ENCODE measurements at places on chromosomes 12 and 14.

GRCh38 chr14:21399311-21399870, 15.6 kb upstream of the SUPT16H start:
- DNase-seq, result no peak

GRCh38 chr14:38254571-38255407, 1.1 kb downstream of the CLEC14A start:
- no peak for DNase-seq

GRCh38 chr12:33596814-33597213, 157.2 kb upstream of the SYT10 start:
- no peak for DNase-seq

DNA sequence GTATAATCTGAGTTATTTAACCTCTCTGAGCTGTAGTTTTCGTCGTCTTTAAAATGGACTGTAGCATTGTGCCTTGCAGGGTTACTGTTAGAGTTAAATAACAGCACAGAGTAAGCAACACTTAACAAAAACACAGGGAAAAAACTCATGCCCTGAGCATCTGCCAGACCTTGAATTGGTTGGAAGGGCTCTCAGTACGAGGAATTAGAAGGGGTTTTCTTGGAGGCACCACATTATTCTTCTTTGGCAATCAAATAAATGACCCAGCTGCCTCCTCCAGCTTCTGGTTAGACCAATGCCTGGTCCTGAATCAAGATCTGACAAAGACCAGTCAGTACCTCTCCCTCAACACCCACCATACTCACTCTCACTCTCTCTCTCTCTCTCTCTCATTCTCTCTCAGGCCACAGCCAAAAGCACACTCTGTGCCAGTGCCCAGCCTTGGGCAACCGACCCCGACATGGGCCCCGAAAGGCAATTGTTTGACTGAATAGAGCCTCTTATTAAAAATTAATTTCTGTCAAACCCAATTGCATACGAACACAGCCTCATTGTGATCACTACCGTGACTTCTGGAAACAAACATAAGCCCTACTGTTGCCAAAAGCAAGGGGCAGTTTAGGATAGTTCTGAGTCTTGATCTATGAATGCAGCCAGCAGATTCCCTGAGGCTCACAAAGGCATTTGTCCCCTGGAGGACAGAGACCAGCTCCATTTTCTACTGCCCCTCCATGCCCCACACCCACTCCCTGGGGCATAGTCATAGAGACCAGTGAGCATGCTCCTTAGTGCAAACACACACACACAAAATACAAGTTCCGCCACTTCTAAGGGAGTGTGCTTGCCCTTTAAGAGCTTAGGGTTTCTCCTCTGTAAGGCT, 23.9 kb downstream of the DUSP6 start:
- no peak for DNase-seq

DNA sequence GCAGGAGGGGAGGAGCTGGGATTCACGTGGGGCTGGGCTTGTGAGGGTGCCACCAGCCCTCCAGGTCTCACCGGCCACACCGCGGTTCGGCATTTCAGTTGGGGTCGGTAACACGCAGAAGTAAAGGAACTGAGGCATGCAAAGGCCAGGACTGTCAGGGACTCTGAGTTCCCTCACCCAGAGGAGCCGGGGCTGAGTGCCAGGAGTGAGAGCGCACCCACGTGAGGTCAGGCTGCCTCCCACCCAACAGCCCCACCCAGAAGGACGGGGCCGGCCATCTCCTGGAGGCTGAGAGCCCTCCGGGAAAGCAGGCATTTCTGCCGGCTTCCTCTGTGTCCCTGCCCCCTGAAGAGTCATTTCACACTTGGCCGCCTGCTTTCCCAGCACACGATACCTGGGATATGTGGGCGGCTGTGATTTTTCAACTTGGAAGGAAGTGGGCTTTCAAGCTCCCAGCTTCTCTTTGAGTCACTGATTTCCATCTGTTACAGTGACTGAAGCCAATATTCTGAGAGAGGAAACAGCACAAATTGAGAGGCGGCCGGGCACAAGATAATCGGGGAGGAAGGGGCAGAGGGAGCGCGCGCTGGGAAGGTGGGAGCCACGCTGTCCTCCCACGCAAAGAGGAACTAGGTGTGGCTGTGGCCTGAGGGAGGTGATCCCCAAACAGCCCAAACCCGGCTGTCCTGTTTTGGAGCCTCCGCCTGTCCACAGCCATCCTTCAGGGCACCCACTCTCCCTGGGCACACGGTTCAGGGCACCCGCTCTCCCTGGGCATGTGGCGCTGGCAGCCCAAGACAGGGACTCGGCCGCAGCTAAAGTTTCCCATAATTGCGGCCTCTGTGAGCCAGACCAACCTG, 19.0 kb downstream of the GALNT9 start:
- no peak for DNase-seq

GRCh38 chr14:22650046-22650739, 6.0 kb upstream of the OR6J1 start:
- peak; percentile 49 for DNase-seq

- peak; percentile 60 for DNase-seq
Observed at GRCh38 chr12:48189331-48190125, 6.1 kb downstream of the CCDC184 start.

GRCh38 chr12:123731596-123731995, 19.4 kb downstream of the ATP6V0A2 start:
- DNase-seq, result no peak

GRCh38 chr12:64400041-64400440, 4.2 kb upstream of the XPOT start:
- DNase-seq, result peak; percentile 81

DNA sequence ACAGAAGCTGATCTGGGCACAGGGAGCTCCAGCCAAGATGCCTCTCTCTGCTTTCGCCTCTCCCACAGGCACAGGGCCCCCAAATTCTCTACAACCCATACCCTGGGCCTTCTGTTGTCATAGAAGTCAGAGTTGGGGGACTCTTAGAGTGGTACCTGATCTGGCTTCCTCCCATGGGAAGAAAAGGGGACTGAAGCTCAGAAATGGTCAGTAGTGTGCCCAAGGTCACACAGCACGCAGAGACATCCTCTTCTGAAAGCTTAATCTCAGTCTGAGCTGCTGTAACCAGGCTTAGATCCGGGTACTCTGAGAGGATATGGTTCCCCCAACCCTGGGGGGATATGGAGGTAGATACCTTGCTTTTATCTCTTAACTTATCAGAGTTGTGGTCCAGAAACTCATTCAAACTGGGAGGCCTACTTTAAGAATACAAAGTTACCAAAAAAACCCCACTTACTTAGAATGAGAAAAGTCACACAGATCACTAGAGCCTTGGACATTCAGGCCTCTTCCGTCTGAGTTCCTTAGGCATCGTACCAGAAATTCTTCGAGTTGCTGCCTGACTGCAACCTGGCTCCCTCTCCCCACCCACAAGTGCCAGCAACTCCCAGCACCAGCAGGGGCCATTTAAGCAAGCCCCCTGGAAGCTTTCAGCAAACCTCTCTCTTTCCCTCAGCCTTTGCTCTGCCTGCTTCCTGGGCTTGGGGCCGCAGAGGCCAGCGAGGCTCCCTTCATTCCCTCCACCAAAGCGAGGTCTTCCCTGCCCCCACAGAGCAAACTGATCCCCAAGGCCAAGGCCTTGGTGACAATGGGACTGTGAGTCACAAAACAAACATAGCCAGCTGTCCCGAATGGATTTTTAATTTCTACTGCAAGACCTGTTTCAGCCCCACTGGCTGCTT, 13.9 kb downstream of the KRT7 start:
- peak; percentile 32 for DNase-seq

DNA sequence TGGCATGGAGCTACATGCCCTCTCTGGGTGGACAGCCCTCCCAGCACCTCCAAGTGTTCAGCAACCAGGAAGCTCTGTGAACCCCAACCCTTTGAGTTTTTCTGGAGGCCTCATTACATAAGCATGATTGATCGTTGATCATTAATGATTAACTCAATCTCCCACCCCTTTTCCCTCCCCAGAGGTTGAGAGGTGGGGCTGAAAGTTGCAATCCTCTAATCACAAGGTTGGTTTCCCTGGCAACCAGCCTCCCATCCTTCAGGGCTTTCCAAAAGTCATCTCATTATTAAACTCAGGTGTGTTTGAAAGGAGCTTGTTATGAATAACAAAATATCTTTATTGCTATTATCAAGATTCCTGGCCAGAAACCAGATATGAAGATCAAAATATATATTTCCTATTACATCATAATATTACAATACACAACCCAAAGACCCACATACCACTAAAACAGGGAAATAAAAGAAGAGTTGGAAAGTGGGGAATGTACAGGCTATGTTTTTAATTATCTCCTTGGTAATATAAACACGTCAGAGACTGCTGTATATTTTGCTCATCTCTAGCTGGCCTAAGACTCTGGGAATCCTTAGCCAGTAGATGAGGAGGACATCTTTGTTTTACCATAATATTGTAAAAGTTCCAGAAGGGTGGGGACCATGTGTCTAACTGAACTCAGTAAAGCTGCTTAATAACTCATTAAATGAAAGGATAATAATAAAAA, 73.6 kb downstream of the SSPN start:
- no peak for DNase-seq

DNA sequence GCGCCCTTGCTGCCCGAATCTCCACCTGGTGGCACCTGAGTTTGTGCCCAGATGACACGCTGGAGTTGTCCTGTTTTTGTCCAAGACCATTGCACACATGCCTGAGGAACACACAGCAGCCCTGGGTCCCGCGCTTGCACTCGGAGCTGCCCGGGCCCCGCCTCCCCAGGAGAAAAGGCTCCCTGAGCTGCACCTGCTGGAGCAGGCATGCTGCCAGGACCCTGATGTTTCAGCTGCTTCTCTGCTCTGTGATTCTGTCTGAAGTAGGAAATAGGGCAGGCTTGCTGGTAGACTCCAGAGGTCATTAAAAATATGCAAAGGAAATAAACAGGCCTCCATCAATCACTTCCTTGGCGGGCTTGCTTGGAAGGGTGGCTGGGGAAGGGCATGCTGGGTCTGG, 271.6 kb downstream of the CACNA1C start:
- DNase-seq, result peak; percentile 67

GRCh38 chr12:84955298-84955697, 42.7 kb upstream of the SLC6A15 start:
- no peak for DNase-seq

GRCh38 chr14:68634332-68634731, 158.5 kb downstream of the ZFP36L1 start:
- DNase-seq, result no peak

GRCh38 chr14:81436296-81437138, 36.4 kb upstream of the STON2 start:
- peak; percentile 69 for DNase-seq

- no peak for DNase-seq
Observed at GRCh38 chr12:121240484-121241101, 30.7 kb downstream of the P2RX4 start.

GRCh38 chr14:30312214-30312613, 246.7 kb upstream of the G2E3 start:
- no peak for DNase-seq

DNA sequence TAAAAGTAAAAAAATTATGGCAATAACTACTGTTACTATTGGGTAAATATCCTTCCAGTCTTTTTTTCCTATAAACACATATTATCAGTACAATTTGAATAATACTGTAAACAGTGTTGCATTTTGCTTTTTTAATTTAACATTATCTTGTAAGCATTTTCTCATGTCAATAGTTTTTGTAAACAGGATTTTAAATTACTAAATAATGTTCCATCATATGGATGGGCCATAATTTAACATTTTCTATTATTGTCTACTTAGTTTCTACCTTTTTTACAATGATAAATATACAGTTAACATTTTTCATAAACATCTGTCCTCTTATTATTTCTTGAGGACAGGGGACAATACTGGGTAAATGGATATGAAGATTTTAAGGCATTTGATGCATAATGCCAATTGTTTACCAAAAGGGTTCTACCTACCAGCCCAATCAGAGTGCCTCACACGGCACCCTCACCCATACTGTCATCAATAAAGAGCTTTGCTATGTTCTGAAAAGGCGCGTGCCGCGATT, 759 bp upstream of the ACVR1B start:
- DNase-seq, result no peak

GRCh38 chr12:53313996-53314395, 7.4 kb downstream of the AAAS start:
- no peak for DNase-seq

- DNase-seq, result no peak
Observed at GRCh38 chr12:127742231-127742630, 524.7 kb upstream of the TMEM132C start.

DNA sequence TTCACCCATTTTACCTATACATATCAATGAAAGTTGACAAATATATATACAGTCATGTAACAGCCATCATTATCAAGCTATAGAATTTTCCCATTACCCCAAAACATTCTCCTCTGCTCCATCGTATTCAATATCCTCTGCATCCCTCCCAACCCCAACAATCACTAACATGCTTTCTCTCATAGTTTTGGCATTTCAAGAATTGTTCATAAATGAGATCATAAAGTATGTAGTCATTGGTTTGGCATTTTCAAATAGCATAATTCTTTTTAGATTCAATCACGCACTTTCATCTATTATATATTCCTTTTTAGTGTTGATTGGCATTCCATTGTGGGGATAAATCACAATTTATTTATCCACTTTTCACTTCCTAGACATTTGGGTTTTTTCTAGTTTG, 866.0 kb upstream of the TMEM132C start:
- peak; percentile 67 for DNase-seq

DNA sequence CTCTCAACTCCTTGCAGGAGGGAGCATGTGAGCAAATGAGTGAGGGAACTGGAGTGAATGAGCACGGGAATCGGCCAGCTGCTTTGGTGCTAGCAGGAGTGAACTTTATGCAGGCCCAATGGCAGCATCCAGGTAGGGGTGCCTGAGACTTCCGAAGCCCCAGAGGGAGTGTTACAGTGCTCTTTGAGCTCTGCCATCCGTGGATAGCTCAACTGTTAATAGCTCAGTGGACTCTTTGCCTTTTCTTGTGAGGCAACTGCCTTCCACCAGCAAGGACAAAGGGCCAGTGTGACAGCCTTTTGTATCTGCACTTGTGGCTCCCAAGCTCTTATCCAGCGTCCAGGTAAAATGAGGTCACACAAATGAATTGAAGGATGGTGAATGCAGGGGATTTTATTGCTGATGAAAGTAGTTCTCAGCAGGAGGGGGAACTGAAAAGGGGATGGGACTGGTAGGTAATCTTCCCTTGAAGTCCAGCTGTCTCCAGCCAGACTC, 12.9 kb downstream of the CREBL2 start:
- DNase-seq, result no peak

DNA sequence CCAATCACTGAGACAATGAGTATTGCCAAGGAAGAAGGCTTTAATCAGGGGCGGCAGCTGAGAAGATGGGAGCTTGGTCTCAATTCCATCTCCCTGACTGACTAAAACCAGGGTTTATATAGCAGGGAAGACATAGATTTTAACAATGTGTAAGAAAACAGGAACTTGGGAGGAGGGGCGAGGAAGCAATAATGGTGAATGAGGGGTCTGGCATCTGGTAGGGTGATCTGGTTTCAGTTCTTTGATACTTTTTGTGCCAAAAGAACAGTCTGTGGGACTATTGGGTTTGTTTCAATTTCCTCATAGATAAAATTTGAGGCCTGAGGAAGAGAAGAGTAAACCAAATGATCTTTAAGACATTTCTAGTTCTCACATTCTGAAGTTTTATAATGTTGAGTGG, 49.2 kb downstream of the FUT8 start:
- DNase-seq, result peak; percentile 15

- no peak for DNase-seq
Observed at GRCh38 chr14:104139460-104140212, 1.2 kb downstream of the KIF26A start.

GRCh38 chr12:88775742-88776151, 195.5 kb upstream of the KITLG start:
- DNase-seq, result no peak

- DNase-seq, result no peak
Observed at GRCh38 chr12:21500786-21501257, 613 bp downstream of the RECQL start.
